ENCODE measurements at places on chromosomes 7 and 10. TPM values are rescaled to one million over a fixed set of nuclear protein-coding genes. Genes with fewer than 3 reads are reported as not detected.

DNA sequence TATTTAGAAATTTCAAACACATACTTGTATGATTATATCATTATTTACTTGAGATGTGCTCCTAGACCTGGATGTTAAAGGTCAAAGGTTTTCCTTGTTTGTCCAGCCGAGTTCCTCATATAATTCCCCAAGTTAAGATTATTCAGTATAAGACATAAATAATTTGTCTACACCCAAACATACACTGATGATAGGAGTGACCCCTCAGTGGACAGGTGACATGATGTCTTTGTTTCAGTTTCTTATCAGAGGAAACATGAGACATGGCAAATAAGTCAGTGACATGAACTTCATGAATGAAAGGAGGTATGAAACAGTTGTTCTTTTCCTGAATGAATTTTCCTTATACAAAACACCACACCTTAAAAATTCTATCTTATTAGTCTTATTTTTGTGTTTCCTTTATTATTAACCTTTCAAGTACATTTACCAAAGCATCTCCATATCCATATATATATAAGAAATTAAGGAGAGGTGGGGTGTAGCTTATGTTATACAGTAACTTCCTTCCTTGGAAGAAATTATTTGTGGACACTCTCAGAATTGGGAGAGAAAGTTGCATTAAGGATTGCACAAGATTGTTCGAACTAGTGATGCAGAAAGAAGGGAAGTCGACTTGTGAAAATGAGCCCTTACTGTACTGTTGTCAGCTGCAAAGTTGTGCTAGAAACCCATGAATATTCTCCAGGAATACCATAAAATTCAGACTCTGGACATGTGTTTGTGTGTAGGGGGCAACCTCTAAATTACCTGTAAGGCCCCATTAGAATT, 60.5 kb downstream of the POM121L12 start:
- DNase-seq: no peak

Gene CRHR2
- not detected for total RNA-seq

Gene STEAP2
- 5.2 TPM for total RNA-seq

GRCh38 chr10:131790021-131790420, 110.8 kb upstream of the PPP2R2D start:
- no peak for DNase-seq

GRCh38 chr10:128052696-128053095, 73.5 kb downstream of the MKI67 start:
- DNase-seq: no peak

- DNase-seq: no peak
Observed at GRCh38 chr7:157666530-157667040, 329.8 kb downstream of the DNAJB6 start.

DNA sequence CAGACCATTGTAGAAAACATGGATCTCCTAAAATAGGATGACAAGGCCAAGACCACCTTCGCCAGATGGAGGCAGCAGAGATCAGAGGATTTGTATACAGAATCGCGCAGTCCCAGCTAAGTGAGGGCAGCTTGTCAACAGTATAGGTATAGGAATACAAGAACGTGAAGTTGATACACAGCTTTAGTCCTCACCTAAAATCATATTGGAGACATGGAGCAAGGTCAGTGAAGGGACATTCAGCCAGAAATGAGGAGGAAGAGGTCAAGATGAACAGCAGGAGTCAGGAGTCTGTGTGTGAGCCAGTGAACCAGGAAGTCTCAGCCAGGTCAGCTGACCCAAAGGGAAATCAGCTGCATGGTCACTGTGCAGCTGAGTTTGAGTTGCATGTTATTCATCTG, 263.4 kb upstream of the PRKCQ start:
- DNase-seq: no peak

Gene CARD11
- total RNA-seq: 31.0 TPM

DNA sequence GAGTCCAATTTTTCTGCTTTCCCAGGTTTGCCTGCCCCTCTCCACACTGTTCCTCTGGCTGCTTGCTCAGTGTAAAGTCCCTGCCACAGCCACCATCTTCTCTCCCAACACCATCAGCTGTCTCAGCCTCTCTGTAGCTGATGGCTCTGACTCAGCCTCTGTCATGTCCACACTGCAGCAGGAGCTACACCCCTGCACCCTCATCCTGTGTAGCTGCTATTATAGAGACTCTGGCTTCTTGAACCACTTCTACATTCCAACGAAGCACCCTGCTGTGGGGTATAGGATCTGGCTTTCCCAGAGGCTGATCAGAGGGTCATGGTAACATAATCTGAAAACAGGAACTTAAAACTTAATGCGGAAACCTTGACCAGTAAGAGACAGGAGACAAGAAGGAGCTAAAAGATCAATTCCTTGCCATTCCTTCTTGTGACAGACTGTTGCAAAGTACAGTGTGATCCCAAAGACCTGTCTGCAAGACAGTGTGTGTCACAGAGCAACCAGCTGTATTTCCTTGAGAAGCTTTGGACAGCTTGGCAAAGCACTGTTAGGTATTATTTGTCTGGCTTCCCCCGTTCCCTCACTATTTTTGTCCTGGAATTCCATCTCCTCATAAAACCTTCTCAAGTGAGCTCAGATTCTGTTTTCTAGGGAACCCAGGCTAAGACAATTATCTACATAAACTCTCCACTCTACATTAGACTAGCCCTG, 42.3 kb downstream of the NRCAM start:
- no peak for DNase-seq

Gene RUFY2
- total RNA-seq: 13.0 TPM

Gene H2BK1
- not detected for total RNA-seq

DNA sequence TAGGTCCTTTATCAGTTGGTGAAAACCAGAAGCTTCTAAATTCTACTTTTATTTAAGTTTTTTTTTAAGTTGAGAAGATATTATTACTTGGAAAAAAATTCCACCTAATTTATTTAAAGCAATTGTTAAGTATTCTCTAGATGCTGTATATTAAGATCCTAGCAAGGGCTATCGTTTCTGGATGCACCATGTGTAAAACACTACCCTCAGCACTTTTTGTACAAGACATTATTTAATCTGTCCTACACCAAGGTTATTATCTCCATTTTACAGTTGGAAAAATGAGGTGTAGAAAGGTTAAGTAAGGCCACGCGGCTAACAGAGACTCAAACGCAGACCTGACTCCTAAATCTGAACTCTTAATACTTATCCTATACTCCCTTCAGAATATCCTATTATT, 19.8 kb downstream of the RAB11FIP2 start:
- no peak for DNase-seq

Gene ELOVL3
- total RNA-seq: 1.1 TPM

DNA sequence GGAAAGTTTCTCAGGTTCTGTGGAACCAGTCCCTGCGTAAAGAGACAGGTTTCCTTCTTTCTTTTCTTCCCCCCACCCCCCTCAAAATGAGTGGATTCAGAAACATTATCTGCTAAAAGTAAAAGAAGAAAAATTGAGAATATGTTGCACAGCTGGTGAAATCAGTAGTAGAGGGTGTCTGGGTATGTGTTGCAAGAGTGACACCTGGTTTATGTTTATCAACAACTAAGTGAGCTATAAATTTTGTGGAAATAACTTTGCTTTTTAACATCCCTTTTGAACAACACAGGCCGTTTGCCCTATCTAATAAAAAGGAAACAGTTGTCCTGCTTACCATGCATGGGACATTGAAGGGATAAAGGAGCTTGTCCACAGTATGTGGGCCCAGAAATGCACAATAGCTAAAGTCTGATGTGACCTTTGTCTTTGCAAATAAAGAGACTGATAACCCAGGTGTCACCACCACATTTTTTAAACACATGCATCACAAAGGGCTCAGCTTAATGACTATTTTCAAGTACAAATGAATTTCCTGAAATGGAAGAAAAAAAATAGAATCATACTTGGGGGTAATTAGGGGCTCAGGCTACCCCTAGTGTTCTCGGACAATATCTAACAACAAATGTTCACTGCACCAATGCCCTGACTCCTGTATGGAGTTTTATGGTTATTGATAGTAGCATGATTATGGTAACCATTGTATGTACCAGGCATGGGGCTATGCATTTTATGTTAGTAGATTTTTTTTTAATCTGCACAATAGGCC, 221.7 kb upstream of the TCF7L2 start:
- DNase-seq: no peak

Gene LIPM
- not detected for total RNA-seq

- no peak for DNase-seq
Observed at GRCh38 chr7:4871056-4871680, 9.3 kb upstream of the PAPOLB start.

Gene HOXA7
- 28.8 TPM for total RNA-seq

DNA sequence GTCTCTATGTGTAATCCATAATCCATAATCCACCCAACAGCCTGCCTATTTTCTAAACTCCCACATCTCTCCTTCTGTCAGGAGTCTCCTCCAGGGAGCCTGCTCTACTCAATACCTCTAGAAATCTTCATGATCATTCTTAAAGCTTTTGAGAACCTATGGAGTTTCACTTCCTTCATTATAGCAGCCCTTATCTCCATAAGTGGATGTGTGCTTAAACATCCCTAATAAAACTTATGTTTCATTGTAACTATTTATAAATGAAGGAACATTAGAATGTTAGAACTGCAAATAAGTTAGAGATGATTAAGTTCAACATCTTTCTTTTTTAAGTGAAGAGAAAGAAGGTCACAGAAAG, 8.5 kb downstream of the CPED1 start:
- DNase-seq: no peak

- DNase-seq: no peak
Observed at GRCh38 chr7:36742911-36743775, 18.8 kb upstream of the AOAH start.

Gene PKD1L1
- total RNA-seq: 0.14 TPM

DNA sequence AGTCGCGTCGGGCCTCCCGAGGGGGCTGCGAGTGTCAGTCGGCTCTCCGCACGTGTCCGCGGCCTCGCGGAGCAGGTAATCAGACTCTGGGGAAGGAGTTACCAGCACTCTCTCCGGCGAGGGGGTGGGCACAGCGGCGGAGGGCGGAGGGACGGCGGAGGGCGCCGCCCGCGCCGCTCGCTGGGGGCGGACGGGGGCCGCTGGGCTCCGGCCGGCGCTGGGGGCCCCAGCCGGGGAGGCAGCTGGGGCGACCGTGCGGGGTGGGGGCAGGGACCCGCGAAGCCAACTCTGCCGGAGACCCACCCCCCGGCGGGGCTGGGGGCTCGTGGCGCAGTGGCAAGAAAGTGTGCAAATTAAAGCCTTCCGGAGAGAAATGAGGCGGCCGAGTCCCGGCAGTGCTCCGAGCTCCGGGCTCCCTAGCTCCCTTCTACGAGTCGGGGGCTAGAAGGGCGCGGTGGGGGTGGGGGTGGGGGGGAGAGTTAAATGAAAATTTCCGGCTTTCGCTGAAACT, at the start of gene CDK6:
CDK6 (minus strand) TSS at position 85 of the 511 bp plus-strand sequence. CDS start 3,250 bp downstream, outside the sequence.
- no peak for DNase-seq

Gene SCART1
- total RNA-seq: 0.14 TPM

Gene GBF1
- total RNA-seq: 36.7 TPM

DNA sequence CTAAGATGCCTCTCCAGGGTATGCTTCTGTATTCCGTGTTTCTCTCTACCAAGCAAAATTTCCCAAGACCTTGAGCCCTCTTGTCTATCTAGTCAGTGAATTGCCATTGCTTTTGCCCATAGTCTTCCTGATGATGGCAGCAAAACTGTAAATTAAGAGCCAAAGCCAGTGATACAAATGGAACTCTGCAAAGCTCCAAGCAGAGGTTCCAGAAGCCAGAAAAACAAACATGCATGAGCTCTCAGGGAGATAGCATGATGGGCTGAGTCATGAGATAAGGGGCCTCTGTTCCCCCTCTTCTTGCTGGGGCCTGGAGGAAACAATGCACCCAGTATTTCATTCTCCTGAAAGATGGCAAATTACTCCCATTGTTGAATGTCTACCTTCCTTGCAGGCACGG, 24.7 kb downstream of the LSMEM1 start:
- DNase-seq: no peak

GRCh38 chr10:61634746-61635145, 28.0 kb upstream of the CABCOCO1 start:
- no peak for DNase-seq

DNA sequence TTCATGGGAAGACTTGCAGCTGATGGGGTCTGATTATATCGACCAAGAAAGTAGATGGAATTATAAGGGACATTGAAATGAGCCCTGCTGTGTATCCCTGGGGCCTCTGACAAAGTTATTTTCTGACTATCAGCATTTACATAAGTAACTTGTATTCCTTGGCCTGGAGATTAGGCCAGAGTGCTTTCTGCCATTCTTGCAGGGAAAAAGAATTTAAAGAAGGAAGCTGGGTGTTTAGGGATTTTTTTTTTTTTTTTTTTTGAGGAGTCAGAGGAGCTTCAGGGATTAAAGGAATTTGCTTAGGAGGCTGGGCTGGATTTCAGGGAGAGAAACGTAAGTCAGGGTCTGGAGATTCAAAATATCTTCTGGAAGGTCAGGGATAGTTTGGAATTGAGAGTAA, 4.6 kb downstream of the SPAM1 start:
- DNase-seq: no peak

Gene MMD2
- total RNA-seq: not detected

- no peak for DNase-seq
Observed at GRCh38 chr7:118264836-118265235, 40.3 kb downstream of the ANKRD7 start.

- no peak for DNase-seq
Observed at GRCh38 chr7:66837007-66837406, 84.0 kb upstream of the TMEM248 start.

GRCh38 chr10:34333513-34333912, 481.6 kb downstream of the PARD3 start:
- no peak for DNase-seq

DNA sequence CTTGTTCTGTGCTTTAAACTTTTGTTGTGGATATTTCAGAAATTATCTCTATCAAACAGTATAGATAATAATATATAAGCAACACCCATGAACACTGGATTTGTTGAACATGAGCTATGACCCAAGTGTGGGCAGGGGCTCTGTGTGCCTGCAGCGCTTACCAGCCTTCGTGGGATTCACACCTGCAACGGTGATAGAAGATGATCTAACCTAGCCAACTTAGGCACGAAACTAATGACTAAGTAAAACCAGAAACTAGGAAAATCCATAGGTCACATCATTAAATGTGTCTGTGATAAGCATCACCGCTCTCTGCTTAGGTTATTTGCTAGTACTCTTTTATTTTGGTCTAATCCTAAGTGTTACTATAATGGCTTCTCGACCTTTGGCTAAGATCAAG, 18.0 kb downstream of the SPAG6 start:
- no peak for DNase-seq

DNA sequence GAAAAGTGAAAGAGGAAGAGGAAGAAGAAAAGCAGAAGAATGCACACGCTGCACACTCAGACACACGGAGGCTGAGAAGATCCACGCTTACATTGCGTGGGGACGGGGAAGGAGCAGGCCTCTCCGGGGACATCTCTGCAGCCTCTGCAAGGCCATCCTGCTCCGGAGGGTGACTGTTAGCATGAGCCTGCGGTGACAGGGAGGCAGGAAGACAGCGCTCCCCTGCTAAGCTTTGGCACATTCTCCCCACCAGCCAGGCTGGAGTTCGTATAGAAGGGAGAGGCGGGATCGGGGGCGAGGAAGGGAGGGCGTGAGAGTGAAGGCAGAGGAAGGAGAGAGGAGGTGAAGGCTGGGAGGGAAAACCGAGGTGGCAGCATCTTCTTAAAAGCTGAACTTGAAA, 366.0 kb upstream of the SHH start:
- DNase-seq: no peak

DNA sequence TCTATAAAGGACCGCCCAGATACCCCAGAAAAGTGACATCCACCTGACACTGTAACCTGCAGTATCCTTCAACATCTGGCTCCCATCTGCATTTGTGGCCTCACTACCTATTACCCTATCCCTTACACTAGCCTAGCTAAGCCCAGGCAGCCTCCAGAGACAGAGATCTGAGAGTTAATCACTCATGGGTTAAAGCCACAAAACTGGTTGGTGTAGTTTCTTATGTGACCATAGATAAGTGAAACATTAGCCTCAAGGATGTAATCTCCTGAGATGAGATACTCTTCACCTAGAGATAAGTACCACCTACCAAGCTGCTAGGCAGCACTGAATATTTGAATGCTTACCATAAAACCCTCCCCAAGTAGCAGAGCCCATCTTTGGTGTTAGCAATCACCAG, 35.4 kb downstream of the CTTNBP2 start:
- DNase-seq: no peak

Data from kidney epithelial cell (primary cell).